Lower leg skin (tissue), 4 donors: ENCODE measurements at places on chromosomes 4 and X.

DNA sequence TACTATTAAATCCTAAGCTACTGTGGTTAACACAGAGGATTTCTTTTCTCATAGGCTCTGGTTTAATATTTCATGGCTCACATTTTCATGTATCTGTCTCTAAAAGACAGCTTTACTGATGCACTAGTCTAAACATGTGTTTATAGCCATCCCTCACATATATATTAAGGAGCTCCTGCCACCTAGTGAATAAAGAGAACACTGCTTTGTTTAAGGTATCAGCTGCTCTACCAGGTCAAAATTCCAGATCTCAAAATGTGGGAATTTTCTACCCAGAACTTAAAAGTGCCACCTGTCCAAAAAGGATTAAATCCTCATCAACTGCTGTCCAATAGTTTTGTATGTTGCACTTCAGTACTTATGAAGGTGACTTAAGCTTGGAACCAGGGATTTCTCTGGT, 188.5 kb upstream of the TEX13C start:
- DNase-seq: no peak

- DNase-seq: no peak
These were observed 3.5 kb downstream of the UBE2D3 start for GRCh38 chr4:102823897-102824296.

DNA sequence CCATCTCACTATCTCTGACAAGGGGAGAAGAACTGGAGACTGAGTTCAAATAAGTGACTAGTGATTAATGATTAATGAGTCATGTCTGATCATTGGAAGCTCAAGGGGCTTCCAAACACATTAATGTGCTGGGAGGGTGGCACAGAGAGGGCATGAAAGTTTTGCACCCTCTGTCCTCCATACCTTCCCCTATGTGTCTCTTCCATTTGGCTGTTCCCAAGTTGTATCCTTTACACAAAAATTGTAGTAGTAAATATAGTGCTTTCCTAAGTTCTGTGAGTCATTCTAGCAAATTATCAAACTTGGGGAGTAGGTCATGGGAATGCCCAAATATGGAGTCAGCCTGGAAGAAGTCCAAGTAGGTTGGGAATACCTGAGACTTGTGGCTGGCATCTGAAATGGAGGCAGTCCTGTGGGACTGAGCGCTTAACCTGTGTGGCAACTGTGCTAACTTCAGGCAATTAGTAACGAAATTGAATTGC, 4.1 kb upstream of the FAM200B start:
- no peak for DNase-seq

- no peak for DNase-seq
These were observed 26.2 kb upstream of the FREM3 start for GRCh38 chr4:143726714-143727113.

DNA sequence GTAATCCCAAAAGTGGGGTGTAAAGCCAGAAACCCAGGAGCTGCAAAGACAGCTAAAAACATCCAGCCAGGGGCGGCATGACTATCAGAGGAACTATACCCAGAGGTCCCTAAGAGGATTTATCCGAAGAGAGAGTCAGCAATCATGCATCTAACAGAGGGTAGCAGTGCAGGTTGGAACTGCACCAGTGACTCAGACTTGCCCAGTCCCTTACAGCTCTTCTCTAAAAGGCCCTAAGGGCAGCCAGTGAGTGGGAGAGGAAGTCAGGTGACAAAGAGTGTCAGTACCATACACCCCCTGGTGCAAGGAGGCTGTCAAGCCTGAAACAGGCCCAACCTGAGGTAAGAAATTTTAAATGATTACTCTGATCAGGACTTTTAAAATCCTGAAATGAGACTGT, 88.1 kb downstream of the CAMK2D start:
- no peak for DNase-seq

GRCh38 chrX:40573763-40574162, 7.0 kb upstream of the ATP6AP2 start:
- no peak for DNase-seq

DNA sequence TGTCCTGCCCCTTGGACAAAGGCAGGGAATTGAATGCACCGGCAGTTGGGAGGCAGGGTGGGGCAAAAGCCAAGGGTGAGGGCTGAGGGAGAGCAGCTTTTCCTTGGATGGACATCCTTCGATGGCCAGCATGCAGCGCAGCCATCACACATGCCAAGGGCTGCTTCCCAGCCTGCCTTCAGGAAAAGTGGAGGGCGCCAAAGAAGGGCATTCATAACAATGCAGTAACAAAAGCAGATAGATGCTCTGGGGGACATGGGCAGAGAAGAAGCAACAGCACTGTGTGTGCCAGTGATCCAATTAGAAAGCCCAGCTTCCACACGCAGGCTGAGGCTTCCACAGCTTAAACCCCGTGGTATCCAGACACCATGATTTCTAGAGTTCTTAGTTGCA, 71.5 kb downstream of the TSPAN5 start:
- no peak for DNase-seq

DNA sequence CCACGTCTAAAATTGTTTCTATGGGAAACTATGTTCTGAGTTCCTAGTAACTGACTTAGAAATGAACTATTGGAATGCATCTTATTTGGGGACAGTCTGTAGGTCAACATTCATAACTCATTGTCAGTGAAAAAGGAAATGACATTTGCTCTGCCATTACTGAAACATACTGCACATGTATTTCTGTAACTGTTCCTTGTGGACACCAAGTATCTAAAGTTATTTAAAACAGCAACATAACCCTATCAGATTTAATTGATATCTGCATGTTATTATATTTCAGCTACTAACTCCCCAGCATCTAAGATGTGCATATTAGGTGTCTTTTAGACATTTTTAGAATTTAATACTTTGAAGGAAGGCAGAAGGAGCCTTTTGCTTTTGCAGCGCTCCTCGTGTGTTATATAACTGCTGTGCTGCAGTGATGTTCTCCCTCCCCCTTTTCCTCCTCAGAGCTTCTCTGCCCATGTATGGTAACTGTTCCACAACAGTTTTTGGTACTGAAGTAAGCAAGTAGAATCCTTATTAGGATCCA, 37.2 kb upstream of the TMEM131L start:
- DNase-seq: no peak

GRCh38 chrX:71558920-71559319, 19.3 kb upstream of the GCNA start:
- DNase-seq: no peak

DNA sequence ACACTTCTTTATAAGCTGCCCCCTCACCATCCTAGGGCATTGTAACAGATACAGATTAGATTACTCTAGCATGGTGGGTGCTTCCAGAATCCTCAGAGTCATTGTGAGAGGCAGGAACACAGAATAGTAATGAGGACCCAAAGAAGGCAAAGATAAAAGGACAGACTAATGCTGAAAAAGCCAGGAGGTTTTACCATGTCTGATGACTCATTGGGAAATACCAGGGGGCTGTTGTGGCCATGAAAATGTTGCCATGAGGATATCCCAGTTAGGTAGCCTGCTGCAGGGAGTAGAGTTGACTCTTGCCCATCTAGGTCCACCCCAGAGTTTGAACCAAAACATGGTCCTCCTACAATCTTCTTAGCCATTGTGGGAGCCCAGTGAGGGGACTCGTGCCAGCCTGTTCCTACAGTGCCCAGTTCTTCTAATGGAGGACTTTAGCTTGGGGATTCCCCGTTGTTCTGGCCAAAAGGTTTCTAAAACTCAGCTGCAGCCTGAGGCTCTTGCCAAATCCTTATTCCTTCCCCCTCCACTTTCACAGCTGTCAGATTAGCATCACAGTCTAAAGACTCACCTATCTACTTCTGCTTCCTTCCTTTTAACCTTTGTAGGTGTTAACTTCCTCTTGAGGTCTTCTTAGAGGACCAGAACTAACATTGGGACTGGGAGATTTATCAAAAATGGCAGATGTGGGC, 586.0 kb upstream of the AADAT start:
- no peak for DNase-seq
